Progenitor cell of endocrine pancreas (in vitro differentiated cells): ENCODE measurements at places on chromosomes 3 and 15.

- no peak for DNase-seq
Observed at GRCh38 chr15:76376029-76376428, 39.5 kb downstream of the ISL2 start.

DNA sequence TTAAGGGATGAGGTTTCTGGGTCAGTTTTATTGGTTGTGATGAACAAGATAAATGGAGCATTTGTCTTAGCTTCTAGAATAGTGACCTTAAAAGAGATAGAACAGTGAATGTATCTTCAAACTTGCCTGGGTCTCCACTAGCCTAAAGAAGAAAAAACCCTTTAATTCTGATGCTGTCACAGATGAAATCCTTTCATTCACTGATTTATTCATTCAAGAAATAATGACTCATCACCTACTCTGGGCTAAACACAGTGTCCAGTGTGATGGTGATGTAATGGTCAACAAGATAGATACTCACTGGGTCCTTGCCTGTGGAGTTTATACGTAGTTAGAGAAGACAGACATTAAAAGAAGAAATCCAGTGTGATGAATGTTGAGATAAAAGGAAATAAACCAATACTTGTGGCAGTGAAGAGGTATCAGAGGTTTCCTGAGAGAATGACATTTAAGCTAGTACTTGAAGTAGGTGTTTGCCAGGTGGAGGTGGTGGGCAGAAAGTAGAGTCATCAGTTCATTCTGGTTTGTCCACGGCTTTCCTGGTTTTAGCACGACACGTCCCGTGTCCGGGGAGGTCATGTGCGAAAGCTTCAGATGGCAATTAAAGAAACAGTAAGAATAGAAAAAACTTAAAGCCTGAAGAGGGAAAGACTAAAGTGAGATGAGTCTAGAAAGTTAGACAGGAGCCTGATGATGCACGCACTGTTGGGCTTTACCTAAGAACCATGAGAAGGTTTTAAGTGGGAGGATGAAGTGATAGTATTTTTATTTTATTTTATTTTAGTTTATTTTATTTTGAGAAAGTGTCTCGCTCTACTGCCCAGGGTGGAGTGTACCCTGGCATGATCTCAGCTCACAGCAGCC is 18.5 kb downstream of the PAK2 start:
- no peak for DNase-seq

- DNase-seq: no peak
Observed at GRCh38 chr3:13470894-13471574, 9.1 kb upstream of the HDAC11 start.

DNA sequence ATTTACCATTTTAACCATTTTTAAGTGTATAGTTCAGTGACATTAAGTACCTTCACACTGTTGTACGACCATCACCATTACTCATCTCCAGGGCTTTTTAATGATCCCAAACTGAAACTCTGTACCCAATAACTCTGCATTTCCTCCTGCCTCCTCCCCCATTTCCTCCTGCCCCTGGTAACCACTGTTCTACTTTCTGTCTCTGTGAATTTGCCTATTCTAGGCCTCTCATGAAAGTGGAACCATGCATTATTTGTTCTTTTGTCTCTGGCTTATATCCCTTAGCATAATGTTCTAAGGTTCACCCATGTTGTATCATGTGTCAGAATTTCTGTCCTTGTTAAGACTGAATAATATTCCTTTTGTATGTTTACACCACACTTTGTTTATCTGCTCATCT is 154.2 kb downstream of the MECOM start:
- no peak for DNase-seq

GRCh38 chr3:123447749-123448517 is 957 bp downstream of the ADCY5 start:
- peak; percentile 44 for DNase-seq

DNA sequence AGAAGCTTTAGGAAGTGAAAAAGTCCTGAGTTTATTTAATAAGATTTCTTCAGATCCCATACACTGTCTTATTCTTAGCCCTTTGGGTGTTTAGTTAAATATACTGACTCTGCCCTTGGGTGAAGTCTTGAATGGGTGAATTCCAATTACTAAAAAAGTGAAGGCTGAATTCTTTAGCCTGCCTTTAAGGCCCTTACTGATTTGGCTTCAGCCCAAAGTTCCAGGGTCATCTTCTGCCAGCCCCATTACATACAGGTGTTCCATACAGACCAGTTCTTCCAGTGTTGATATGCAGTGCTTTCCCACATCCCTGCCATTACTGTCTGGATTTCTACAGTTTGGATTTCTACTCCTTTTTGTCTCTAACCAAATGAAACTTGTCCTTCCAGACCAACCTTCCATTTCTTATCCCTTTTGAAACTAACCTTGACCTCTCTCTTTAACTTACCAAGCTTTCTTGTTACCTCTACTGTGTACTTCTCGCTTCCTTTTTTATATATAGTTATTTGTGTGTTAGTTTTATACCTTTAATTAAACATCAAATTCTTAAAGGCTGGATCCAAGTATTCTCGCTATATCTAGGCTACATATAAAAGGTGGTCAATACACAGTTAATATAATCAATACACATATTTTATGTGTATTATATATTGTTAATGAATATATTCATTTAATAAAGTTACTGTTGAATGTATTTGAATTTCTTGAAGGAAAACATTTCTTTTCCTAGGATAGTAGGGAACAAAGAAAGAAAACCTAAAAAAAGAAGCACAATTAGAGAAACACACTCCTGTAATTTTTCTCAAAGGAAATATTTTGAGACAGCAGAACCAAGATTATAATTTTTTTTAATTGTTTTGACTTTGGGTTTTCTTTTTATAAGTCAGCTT is 15.0 kb downstream of the MBNL1 start:
- no peak for DNase-seq

DNA sequence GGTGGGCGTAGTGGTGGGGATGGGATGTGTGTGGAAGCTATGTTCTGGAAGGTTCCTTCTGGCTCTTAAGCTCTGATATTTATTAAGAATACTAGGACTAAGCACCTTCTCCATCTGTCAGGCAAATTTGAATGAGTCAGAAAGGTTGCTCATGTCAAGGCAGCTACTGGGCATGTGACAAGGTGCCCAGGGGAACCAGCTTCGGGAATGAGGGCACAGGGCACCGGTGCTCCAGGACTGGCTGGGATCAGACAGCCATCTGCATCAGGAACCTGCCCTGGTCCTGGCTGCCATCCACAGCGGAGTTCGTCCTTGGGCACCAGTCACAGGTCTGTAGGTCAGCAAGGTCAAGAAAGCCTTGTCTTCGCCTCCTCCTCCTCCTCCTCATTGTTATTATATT is 32.5 kb downstream of the CA12 start:
- DNase-seq: no peak

DNA sequence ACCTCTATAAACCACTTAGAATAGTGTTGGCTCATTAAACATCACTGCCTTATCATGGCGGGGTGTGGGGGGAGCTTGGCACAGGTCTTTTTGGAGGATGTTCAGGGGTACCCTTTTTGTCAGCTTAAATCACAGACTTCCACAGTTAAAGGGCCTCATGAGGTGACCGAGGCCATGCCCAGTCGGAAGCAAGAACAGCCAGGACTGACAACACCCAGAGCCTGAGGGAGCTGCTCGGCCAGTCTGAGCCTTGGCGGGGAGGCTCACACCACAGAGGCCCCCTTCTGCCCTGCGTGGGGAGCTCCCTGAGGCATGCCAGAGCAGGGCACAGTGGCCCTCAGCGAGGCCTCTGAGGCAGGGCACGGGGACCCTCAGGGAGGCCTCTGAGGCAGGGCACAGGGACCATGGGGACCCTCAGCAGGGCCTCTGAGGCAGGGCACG is 49.5 kb downstream of the UMPS start:
- DNase-seq: no peak

DNA sequence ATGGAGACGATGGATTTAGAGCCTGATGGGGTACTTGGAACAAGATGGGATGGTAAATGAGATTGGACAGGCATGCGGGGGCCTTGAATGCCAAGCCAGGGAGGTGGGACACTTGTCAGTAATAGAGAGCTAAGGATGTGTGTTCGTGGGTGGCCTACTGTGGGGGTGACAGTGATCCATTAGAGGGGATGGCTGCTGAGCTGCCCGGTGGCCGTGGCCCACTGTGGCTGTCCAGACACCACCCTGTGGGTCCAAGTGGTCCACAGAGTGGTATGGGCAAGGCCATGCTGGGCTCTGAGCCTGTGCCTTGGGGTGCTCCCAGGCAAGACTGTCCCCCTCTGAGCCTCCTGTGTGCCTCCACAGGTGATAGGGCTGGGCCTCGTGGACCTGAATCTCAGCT is 17.5 kb downstream of the CAND2 start:
- DNase-seq: no peak

DNA sequence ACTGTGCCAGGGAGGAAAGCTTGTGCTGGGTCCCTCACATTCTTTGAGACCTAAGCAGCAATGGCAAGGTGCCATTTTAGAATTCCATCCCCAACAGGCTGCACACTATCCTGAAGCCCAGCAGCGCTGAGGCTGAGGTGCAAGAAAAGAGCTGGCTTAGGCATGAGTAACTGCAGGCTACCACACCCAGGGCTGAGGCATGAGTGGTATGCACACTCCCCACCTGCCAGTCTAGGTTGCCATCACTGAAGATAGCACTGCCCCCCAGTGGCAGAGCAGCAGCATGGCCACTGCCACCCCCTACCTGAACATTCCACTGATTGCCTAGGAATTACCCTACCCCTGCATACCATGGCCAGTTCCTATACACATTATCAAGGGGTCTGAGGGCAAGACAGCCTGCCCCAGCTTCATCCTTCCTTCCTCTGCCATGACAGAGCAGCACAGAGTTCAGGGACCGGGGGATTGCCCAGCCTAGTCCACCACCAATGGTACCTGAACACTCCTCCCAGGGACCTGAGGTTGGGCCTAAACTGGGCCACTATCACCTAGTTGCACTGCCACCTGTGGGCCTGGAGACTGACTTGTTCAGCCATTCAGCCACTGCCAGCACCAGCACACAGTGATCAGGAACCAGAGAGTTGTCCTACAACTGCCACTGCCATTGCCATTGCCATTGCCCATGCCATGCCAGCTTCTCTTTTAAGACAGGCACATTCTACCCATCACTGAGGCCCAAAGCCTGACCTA is 129.8 kb downstream of the SATB1 start:
- DNase-seq: peak; percentile 10

GRCh38 chr15:50145451-50145872 is 26.4 kb upstream of the ATP8B4 start:
- no peak for DNase-seq

DNA sequence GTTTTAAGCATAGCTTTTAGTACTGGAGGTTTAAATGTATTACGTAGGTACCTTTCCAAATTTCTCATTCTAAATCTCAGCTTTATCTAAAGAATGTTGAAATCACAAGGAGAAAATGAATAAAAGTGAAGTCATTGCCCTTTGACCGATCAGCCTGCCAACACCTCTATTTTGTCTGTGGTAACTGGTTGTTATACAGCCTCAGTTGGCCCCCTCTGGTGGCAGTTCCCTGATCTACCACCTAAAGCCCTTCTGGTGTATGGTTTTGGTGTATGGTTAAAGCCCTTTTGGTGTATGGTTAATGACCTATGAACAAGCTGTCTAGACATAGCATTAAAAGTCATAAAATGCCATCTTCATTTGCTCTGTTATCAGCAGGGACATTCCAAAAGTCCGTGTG is 378.2 kb upstream of the AZI2 start:
- DNase-seq: peak; percentile 22

DNA sequence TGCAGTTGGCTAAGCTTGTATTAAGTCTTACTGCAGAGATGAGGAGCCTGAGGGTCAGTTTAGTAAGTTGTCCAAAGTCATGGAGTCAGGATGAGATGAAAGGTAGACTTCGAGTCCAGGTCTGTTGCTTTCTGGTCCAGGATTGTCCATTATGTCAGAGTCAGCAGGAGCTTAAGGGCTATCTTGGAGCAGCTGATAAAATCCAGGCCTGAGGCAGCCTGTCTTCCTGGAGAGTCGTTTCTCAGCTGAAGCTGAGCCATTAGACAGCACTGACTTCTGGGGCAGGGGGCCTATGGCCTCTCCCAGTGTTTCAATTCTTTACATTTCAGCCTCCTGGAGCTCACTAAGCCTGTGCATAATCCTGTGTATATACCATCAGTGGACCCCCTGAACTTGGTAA is 219.5 kb upstream of the GAP43 start:
- no peak for DNase-seq

DNA sequence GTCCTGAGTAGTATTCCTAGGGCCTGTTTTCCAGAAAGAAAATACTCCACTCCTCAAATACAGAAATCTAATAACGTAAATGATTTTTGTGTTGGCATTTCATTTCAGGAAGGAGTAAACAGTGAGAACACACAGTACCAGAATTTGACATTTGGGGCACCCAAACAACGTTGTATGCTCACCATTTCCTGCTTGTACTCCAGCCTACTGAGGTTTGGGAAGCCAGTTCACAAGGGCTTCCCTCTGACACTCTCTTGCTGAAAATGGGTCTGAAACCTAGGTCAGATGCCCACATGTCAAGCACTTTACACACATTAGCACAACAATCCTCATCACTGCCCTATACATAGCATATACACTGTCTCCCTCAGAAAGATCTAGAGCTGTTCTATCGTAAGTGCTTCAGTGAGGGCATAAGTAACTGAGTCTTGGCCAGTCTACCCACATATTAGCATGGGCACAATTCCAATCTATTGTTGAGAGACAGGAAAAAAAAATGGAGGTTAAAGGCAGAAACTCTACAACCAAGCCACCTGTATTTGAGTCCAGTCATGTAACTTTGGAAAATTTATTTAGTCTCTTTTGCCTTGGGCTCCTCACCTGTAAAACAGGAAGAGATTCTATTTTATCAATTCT is 43.5 kb upstream of the RSL24D1 start:
- DNase-seq: no peak

- no peak for DNase-seq
Observed at GRCh38 chr15:32682977-32683630, 34.7 kb upstream of the GREM1 start.

GRCh38 chr3:100175637-100176280 is 61.5 kb upstream of the FILIP1L start:
- DNase-seq: no peak

DNA sequence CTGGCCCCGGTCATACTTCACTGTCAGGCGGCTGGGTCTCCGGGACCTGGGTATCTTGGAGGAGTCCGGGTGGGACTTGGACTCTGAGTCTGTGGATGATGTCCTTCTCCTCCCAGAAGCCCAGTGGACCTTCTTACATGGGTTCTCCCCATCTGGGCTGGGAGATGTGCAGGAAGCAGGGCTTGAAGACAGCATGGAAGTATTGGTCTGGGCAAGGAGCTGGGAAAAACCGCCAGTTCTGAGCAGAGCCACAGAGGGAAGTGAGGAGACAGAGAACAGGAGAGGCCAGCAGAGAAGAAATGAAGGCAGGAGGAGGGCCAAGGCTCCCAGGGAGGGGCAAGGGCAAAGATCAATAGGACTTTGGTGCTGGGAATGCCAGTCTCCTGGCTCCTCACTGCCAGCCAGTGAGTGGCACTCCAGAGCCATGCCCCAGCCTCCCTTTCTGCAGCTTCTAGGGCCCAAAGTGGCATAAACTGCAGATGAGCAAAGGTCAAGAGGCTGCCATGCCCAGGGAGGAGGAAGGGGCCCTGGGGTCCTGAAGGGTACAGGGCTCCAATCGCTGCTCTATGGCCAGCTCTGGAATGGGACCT is at the start of gene PPP1R14D:
PPP1R14D (minus strand) TSS at position 262 of the 590 bp plus-strand sequence; CDS start at position 195, 67 bp downstream.
- DNase-seq: no peak

GRCh38 chr3:114154321-114154821 is 24.5 kb downstream of the DRD3 start:
- DNase-seq: no peak
